D341Med (cell line): ENCODE measurements at places on chromosomes 13 and 19.

- no peak for DNase-seq
Measured at GRCh38 chr19:45515081-45515624, 7.9 kb downstream of the VASP start.

- DNase-seq, result peak; percentile 81
Measured at GRCh38 chr19:55305491-55305890, 19.6 kb downstream of the TMEM150B start.

DNA sequence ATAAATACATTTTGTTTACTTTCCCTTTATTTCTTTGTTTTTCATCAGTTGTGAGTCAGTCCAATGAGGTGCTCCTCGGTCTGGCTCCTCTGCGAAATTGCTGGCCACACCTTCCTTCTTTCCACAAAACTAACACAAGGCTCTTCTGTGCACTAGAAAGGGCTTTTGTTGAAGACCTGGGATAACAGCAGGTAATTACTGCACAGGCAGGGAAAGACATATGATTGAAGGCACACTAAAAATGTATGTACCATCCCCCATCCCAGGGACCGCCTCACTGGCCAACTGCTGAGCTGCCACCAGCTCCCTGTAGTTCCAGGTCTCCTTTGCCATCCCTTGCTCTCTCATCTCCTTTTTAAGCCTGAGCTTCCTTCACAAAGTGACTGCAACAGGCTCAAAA, 180.5 kb downstream of the EFNB2 start:
- DNase-seq, result no peak

DNA sequence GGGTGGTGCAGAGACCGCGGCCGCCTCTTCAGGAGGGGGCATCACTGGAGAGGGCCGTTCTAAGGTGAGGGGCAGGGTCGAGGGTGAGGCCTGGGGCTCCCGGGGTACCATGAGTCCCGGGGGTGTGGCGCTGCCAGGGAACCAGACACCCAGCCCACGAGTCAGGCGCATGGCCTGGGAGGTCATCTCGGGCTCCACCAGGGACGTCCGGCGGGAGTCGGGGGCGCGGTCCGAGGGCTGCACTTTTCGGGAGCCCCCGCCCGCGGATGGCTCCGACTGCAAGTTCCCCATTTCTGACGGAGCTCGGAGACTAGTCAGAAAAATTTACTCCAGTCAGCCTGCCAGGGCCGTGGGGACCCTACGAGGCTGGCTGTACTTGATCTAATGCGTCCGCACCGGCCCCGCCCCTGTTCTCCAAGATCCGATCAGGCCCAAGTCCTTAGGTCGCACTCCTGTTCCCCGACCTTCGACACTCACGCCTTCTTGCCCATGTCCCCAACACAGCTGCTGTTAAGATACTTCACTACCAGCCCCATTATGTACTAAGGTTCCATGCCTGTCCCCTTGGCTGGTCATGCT, 774 bp downstream of the GGN start:
- DNase-seq, result no peak
